Adipocyte (in vitro differentiated cells): ENCODE measurements at places on chromosomes 11 and 22.

DNA sequence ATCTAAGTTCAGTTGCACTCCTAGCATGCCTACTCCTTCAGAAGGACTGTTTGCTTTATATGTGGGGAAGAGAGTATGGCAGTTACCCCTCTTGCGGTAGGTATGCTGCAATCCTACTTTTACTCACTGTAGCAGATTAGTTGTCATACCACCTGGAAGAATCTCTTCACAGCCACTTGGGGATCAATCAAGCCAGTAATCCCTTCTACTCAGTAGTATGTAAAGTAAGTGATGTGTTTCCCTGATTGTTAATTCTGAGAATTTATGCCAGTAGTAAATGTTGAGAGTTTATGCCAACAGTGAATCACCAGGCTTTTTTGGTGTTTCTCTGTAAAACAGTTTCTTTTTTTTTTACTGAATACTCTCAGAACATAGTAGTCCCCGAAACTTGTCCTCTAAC, 34.4 kb downstream of the PRMT3 start:
- no peak for DNase-seq

DNA sequence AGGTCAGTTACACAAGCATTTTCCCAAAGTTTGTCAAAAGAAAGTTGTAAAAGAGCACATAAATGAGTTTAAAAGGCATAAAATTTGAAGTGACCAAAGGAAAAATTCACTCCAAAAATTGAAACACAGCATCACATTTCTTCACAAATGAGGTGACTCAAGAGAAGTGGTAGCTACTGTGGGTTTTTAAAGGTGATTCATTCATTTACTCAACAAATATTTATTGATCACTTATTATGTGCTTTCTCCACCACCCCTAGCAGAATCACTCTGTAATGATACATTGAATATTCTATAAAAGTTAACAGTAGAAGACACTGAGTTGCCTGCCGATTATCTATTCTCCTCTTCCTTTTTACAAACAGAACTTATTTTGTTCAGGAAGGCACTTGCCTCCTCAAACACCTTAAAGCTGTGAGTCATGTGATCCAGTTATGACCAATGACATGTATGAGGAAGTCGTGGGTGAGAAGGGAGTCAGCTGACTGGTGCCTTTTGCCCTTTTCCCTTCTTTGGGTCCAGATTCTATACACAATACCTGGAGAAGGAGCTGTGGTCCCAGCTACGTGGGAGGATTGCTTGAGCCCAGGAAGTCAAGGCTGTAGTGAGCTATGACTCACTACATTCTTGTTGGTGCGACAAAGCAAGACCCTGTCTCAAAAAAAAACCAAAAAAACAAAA, 67.7 kb upstream of the CLNS1A start:
- peak; percentile 9 for DNase-seq

DNA sequence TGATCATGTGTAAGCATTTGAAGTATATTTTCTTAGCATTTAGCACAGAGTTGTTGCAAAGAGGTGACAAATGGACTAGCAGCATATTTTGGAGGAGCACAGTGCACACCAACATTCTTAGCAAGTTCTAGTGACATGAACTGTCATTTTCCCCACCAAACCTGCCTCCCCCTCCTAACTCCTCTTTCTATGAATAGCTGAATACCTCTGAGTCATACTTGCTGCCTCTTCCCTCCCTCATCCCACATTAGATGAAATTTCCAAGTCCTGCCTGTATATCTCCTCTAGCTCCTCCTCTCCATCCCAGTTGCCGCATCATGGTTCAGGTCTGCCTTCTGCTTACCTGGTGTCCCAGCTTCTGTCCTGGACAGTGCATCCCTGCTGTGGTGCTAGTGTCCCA, 7.2 kb downstream of the OSBP2 start:
- DNase-seq: peak; percentile 24

DNA sequence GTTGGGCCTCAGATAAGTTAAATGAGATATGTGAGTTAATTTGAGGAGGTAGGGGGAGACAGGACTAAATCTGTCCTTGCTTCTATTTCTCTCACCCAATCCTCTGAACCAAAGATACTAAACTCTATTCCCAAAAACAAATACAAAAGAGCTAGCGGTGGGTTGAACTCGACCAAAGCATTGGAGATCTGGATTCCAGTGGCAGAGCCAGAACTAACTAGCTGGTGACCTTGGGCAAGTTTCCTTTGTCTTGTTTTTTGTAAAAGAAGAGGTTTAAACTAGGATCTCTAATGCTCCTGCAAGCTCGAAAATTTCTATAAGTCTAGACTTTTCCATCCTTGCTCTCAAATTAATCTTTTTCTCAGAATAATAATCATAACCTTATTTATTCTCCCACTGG, 1.5 kb downstream of the ME3 start:
- DNase-seq: peak; percentile 14

- no peak for DNase-seq
These were observed 165.0 kb downstream of the SOX6 start for GRCh38 chr11:16191212-16191867.

DNA sequence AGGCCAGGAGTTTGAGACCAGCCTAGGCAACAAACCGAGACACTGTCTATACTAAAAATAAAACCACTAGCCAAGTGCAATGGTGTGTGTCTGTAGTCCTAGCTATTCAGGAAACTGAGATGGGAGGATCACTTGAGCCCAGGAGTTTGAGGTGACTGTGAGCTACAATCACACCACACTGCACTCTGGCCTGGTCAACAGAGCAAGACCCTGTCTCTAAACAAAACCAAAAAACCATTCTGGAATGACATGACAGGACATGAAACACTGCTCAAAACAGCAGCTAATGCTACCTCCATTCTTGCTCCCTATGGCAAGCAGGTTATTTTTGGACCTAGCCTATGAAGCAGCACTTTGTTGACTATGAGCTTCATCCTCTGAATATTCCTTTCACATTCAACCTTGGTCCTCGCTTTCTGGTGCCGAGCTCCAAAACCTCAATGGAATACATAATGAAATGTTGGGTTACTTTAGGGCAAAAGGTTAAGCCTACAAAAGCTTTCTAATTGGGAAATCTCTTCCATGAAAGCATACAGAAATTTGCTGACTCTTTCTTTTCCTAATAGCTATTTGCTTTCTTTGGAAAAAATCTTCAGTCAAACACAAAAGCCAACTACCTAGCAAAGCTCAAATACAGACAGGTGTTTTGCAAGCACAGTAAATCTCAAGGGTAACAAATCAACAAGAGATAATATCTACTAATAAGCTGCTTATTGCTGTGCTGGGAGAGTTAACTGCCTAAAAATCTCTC, 21.1 kb downstream of the SIK3 start:
- DNase-seq: no peak

DNA sequence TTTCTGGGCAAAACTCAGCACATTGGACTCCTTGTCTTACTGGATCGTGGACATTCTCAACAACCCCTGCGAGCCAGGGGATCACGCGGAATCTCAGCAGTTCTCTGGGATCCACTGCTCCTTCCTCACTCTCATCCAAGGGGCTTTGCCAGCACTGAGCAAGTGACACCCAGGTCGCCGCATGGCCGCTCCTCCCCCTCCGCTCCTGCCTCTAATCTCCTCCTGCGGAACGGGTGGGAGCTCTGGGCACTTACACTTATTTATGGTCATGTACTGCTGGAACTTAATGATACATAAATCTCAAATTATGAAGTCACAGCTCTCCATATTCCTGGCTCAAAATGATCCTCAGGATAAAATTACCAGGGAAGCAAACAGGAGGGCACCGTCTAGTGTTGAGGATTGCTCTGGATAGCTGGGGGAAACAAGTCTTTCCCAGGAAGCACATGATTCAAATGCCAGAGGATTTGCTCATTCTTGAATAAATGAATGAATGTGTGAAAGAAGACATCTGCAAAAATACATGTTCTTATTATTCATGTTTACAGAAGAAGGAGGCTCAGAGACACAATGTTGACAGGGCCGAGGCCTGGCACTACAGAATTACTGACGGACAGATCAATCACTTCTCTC, 1077.3 kb downstream of the TBC1D22A start:
- no peak for DNase-seq

DNA sequence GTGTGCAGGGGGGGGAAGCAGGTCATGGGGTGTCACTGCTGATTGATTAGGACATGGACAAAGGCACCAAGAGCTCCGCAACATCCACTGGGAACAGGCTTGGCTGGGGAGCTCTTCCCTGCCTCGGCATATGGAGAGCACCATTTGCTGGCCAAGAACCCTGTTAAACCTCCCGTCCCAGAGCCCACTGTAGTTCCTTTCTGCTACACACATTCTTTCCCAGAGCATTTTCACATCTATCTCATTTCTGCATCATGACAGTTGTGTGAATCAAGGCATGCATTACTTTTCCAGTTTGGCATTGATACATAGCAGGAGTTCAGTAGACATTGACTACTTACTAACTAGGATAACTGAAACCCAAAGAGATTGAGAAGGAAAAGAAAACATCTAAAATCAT, 333.4 kb upstream of the B3GAT1 start:
- no peak for DNase-seq

GRCh38 chr11:7639643-7640025, 33.7 kb downstream of the CYB5R2 start:
- DNase-seq: no peak

DNA sequence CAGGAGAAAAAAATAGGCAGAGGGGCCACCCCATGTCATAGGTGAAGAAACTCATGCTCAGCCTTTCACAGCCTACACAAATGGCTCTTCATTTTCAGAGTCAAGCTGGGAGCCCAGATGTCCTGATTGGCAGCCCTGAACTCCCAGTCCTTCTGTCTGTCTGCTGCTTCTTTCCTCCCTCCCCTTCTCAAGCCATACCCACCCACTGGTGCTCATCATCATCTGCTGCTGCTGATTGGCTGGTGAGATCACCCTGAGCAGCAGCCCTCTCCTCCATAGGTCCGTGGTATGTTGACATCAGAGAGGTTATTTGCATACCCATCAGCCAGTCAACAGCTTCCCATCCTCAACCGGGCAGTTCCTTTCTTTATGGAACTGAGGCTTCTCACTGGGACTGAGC, 46.1 kb upstream of the PRDM11 start:
- DNase-seq: no peak

DNA sequence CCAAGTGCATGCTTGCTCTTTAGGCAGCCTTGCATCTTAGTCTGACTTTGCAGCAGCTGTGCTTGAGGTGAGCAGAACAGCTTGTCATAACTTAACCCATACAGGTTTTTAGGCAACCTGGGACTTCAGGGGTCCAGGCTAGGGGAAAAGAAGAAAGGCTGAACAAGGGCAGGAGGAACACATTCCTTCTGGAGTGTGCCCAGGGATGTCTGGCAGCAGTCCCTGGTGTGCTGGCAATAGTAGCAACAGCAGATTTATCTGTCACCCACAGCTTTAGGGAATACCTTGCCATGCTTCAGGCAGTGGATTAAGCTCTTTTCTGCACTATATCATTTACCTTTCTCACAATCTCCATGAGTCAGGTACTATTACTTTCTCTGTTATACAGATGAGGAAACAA, 513.0 kb downstream of the RAB38 start:
- no peak for DNase-seq

DNA sequence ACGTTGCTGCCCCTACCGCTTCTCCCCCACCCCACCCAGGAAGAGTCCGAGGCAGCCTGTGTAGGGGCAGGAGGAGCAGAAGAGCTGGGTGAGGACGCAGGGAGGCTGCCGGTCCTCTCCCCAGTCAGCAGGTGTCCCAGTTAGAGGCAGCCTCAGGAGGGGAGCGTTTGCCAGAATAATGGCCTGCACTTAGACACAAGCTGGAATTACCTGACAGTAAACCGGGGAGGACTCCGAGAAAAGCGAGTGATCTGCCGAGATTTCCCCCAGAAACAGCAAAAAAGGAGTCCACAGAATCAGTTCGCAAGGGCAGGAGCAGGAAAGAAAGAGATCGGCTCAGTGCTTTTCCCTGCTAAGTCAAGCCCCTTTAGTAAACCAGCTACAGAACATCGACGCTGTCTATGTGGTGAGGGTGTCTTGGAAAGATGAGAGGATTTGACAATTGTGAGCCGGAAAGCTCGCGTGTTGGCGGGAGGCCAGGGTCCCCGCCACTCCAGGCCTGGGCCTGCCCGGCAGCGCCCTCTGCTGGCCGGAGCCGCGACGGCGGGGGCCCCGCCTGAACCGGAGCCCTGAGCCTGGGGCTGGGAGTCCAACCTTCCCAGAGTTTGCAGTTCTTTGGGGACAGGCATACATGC, 17.7 kb upstream of the THRSP start:
- peak; percentile 86 for DNase-seq

GRCh38 chr11:79017811-79018210, 423.0 kb downstream of the TENM4 start:
- peak; percentile 1 for DNase-seq

GRCh38 chr22:48493733-48494132, 1333.9 kb downstream of the BRD1 start:
- DNase-seq: no peak
